ENCODE measurements at places on chromosomes 13 and 19. TPM values are rescaled to one million over a fixed set of nuclear protein-coding genes. Genes with fewer than 3 reads are reported as not detected.

CACNG6 gene
- total RNA-seq: 14.6 TPM

DNA sequence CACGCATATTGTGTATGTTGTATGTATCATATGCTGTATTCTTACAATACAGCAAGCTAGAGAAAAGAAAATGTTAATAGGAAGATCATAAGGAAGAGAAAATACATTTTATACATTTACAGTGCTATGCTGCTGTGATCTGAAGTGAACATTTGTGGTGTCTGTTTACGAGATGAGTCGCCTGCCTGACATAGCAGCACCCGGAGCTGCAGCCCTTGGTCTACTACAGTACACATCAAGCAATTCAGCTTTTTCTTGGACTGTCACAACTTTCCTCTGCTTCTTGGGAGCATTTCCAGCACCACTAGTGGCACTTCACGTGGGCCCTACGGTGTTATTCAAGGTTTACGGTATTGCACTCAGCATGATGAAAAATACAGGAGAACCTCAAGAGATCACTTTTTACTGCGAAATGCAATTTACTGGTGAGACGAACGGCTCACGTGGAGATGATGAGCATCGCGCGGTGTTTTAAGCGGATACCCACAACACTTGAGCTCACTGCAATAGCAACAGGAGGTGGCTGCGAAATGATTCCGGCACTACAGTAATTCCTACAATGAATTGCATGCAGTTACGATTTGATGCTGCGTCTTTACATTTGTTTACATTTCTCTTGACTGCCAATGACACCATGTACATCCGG, 308.4 kb downstream of the FGF9 start:
- DNase-seq: no peak
- no peaks in the 10 kb centered on the region for H3K27me3 ChIP-seq
- H3K4me1 ChIP-seq: no peaks in the 10 kb centered on the region
- H3K4me3 ChIP-seq: no peak overlapping the region
- H3K36me3 ChIP-seq: no peaks in the 10 kb centered on the region
- no peak overlapping the region for H3K27ac ChIP-seq

DNA sequence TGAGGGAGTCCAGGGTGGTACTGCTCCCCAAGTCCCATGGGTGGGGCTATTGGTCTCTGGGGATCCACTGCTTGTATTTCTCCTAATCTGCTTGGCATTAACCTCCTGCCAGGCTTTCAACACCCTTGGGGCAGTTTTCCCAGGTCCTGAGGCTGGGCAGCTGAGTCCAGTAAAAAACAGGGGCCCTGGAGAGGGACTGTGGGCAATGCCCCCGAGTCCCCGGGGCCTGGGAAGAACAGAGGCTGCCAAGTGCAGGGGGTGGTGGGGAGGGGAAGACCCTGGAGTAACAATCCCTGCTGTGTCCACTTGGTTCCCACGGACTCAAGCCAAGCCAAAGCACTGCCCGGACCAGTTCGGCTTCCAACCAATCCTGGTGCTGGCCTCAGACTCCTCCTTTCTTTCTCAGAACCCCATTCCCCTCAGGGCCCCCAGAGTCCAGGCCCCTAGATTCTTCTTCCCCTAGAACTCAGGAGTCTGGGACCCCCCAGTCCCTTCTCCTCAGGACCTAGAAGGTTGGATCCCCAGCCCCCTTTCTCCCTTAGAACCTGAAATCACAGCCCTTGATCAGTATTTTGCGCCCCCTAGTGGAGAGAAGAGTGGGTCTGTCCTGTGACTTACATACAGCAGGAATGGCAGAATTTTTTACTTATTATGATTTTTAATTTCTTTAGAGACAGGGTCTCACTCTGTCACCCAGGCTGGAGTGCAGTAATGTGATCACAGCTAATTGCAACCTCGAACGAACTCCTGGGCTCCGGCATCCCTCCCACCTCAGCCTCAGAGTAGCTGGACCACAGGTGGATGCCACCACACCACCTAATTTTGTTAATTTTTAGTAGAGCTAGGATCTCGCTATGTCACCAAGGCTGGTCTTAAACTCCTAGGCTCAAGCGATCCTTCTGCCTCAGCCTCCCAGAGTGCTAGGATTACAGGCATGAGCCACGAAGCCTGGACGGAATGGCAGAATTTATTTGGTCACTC, 3.7 kb upstream of the CLPTM1 start:
- H3K4me3 ChIP-seq: no peak overlapping the region
- peaks cover 6% of the 10 kb centered on the region for H3K4me1 ChIP-seq
- H3K27me3 ChIP-seq: no peaks in the 10 kb centered on the region
- H3K36me3 ChIP-seq: no peaks in the 10 kb centered on the region

- no peak overlapping the region for H3K4me3 ChIP-seq
- no peaks in the 10 kb centered on the region for H3K27me3 ChIP-seq
- no peaks in the 10 kb centered on the region for H3K4me1 ChIP-seq
Measured at GRCh38 chr19:18074192-18074591, 12.5 kb downstream of the IL12RB1 start.

DNA sequence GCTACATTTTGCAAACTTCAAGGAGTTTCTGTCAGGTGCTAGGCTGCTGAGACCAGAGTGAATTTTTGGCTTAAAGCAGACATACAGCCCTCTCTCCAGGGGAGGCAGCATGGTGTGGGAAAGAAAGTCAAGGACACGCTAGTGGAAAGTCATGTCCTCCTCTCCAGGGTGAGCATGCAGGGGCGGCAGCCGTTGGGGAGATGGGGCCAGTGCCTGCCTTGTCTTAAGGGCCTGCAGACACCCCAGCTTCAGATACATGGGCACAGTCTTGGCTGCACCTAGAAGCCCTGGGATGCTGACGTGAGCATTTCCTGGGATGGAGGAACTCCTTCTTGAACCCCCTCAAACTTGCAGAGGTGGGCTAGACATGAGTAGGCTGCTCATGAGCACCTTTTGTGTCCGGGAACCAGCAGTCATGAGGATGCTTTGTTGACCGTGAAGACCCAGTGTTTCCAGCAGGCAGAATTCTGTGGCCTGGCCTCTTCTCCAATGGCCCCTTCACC, 43.3 kb upstream of the PEPD start:
- H3K36me3 ChIP-seq: no peaks in the 10 kb centered on the region
- H3K4me1 ChIP-seq: no peaks in the 10 kb centered on the region
- DNase-seq: no peak
- peaks cover 8% of the 10 kb centered on the region for H3K27me3 ChIP-seq
- H3K27ac ChIP-seq: no peak overlapping the region

DNA sequence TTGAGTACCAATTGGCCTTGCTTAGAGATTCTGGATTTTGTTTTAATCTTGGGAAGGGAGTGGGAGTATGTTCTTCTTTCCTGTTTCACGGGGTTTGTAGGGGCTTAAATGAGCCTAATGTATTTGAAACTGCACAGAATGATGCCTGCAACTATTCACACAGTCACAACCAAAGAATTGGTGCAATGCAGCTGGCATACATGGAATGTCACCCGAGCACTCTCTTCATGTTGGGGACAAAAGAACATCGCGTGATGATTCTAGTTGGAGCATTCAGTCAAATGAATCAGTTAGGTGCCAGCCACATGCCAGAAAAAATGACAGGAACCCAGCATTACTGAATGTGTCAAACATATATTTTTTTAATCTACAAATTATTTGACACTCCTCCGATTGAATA, 22.1 kb downstream of the STARD13 start:
- no peaks in the 10 kb centered on the region for H3K36me3 ChIP-seq
- H3K4me1 ChIP-seq: peaks cover 7% of the 10 kb centered on the region
- DNase-seq: no peak
- H3K4me3 ChIP-seq: no peak overlapping the region

INSL3 gene
- total RNA-seq: 0.57 TPM

ZNF302 gene
- 26.4 TPM for total RNA-seq

ENOX1 gene
- 0.23 TPM for total RNA-seq

SIRT2 gene
- total RNA-seq: 162 TPM

DNA sequence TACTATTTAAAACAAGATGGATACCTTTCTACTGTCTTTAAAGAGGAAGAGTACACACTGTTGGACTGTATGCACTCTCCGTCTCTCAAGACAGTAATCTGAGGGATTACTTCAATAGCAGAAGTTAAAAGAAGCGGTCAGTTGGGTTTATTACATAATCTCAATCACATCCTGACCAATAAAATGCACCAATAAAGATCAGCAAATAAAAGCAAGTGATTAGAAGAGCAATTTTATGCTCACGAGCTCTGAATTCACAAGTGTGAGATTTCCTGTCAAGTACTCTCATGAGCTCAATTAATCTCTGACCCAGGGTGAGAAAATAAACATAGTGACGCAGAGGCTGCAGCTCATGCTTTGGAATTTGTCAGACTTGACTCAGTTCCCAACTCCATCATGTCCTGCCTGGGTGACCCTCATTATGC, 12.2 kb downstream of the ABCC4 start:
- H3K27ac ChIP-seq: peak overlapping the region; percentile 59
- H3K36me3 ChIP-seq: no peaks in the 10 kb centered on the region
- DNase-seq: no peak
